Brain microvascular endothelial cell (primary cell): ENCODE measurements at places on chromosomes 16 and 17.

- DNase-seq: no peak
Measured at GRCh38 chr17:50020841-50021599, 26.0 kb upstream of the DLX3 start.

GRCh38 chr17:76260220-76260619 is 4.9 kb upstream of the UBALD2 start:
- DNase-seq: no peak

DNA sequence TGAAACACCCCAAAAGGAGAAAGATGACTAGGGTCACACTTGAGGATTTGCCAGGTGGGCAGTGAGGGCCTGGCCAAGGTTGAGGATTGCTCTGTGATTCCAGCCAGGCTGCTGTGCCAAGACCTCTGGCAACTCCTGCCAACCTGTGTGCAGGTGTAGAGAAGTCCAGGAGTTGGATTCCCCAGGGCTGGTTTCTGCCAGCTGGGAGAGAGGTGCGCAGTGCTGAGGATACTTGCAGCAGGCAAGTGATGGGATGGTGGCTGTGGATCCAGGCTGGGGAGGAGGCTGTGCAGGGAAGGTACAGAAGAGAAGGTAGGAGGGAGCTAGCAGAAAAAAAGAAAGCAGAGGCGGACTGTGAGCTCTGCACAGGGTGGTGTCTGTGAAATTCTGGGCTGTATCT is 6.6 kb downstream of the RIPOR1 start:
- DNase-seq: no peak

- no peak for DNase-seq
Measured at GRCh38 chr17:6815775-6816174, 15.8 kb downstream of the TEKT1 start.

DNA sequence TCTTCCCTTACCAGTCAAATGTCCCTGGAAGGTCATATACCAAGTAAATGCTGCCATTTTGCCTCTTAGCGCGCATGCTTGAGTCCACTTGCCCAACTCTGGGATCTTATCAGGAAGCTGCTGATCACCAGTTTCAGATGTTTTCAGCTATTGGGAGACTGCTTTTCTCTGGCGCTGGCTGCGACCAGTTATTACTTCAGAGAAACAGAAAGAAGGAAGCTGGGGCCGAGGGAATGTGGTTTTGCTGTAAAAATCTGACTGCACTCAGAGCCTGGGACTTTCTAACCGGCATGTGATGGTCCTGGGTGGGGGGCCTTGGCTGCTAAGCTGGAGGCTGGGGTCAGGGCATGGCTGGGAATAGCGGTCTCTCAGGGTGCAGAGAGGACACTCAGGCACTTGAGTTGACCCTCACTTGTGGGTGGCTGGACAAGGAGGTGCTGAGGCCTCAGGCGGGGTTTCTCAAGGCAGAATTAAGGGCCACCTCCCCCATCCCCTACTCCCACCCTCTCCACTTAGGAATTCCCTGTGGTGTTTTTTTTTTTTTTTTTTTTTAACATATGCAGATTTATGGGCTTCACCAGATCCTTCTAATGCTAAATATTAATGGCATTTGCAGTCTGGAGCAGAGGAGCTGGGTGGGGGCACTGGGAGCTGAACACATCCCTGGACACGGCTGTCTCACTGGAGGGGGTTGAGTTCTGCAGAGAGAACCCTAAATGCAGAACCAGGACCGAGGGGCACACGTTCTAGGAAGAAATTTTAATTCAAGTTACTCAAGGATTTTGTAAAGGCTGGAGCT is 145.8 kb downstream of the CYLD start:
- DNase-seq: no peak

DNA sequence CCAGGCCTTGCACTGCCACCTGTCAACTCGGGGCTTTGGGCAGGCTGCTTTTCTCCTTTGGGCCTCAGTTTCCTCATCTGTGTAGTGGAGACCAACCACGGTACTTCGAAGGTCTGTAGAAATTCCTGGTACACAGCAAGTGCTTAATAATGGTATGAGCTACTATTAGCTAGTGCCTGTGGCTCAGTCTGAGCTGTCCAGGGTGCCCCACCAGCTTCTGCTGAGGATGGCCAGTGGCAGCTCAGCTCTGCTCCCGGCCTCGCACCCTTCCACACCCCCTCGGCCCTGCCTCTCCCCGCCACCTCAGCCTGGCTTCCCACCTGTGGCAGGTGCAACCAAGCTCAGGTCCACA is 26.2 kb upstream of the PLCG2 start:
- DNase-seq: no peak

- DNase-seq: no peak
Measured at GRCh38 chr16:17318238-17318637, 152.5 kb downstream of the XYLT1 start.

DNA sequence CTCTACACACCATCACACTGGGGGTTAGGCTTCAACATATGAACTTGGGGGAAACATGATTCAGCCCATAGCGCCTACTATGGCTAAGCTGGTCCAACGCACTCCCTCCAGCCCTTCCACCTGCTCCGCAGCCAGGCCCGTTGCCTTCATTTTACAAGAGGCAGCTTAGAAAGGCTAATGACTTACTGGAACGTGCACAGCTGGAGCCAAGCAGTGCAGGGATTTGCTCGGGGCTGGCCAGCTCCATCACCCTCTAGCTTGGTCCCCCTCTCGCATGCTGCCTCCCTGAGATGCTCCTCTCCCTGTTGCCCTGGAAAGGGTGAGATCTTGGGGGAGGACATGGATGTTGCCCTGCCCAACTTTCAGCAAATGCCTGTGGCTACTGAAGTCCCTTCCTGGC is 2.8 kb upstream of the CACNG1 start:
- DNase-seq: no peak

DNA sequence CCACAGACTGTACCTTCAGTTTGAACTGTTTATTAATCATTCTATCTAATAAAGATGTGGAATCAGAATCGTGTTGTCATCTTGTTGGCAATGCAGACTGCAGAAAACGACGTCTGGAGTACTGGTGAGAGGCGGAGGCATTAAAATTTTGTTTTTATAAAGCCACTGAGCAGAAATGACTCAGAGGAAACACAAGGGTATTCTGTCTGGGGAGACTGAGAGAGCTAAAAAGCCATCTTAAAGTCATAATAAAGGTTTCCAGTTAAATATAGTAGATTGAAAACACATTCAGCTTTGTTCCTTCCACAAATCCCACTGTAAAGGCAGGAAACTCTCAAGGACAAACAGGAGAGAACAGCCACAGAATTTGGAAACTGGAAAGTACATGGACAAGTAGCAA is 74.2 kb downstream of the CPPED1 start:
- DNase-seq: peak; percentile 70

DNA sequence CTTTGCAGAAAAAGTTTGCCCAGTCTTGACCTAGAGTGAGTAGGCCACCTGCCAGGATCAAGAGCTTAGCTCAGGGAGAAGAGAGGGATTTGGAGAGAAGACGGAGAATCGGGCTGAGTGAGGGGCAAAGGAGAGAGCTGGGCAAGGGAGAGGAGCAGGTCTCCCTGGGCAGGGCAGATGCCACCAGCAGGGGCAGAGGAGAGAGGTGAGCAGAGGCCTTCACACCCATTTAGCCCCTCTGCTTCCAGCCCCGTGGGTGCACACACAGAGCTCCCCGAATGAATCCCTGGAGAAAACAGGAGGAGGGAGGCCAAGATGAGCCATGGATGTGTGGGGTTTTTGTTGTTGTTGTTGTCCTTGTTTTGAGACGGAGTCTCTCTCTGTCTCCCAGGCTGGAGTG is 29.2 kb downstream of the TBX4 start:
- no peak for DNase-seq

DNA sequence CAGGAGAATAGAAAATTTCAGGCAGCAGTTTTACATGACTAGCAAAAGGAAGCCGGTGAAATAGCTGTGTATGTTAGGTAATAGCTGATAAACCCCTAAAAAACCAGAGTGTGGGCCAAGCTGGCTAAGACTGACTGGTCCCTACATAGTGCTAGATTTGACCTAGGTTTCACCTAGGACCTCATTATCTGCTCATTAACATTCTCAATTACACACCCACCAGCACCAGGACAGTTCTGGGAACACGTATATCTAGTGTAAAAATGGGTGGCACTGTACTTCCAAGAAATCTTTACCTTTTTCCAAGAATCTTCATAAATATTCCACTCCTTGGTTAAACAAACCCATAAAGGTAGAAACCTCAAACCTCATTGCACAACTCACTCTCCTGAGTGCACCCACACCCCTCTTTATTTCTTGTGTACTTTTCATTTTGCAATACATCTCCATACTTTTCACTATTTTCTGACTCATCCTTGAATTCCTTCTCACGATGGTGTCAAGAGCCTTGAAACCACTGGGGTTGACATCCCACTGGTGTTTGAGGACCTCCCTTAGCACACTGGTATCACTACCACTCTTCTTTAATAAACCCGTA is 262.7 kb upstream of the KCNJ16 start:
- DNase-seq: no peak

DNA sequence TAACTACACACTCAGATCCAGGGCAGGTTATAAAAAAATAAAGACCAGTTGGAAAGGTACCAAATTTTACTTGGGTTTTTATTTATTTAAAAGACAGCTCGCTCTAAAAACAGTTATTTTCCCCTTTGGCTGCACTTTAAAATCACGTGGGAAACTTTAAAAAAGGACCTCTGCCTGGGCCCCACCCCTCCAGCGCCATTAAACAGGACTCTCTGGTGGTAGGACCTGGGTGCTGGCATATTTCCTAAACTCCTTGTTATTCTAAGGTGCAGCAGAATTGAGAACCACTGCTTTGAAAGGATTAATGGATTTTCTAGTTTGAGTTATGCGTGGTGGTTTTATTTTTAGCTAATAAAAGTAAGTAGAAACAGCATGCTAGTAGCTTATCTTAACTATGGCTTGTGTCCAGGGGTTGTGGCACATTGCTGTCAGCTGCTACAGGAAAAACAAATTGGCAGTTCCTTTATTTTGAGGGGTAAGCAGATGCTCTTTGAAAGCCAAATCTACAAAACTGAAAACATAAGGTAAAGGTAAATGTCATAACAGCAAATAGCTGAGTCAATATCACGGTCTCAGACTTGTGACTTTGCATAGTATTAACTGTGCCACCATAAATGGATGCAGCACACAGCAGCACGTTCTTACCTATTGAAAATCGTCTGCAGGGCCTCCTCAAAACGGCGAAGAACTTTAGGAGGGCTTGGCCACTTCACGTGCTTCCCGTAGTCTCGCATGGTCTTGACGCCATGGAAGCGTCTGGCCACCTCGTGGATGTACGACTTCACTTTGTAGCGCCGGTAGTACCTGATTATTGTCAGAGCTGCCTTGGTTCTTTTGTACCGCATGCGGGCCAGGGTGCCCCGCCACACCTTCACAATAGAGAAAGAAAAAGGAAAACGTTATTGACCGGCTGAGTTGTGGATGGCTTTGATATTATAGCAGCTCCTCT is 172.0 kb downstream of the CDK5R1 start:
- DNase-seq: no peak

DNA sequence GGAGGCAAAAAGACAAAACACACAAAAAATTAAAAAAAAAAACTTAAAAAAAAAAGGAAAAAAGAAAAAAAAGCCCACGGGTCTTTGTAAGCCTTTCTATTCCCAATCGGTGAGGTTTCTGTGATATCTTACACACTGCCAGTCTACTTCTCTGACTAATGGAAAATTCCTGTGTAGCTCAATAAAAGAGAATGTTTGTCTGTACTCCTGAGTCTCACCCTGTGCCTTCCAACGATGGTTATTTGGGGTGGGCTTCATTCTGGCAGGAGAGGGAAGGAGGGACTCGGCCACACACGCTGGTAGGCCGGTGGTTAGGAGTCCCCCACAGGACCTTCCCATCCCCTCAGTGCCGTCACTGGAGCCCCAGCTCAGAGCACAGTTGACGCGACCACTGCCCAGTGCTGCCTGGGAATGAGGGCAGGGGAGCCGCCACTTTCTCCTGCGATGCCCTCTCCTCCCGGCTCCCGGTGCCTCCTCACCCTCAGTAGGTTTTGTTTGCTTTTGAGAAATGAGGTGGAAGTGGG is 68.0 kb downstream of the AMFR start:
- DNase-seq: peak; percentile 14

- no peak for DNase-seq
Measured at GRCh38 chr16:24257958-24258357, 1.8 kb downstream of the CACNG3 start.

DNA sequence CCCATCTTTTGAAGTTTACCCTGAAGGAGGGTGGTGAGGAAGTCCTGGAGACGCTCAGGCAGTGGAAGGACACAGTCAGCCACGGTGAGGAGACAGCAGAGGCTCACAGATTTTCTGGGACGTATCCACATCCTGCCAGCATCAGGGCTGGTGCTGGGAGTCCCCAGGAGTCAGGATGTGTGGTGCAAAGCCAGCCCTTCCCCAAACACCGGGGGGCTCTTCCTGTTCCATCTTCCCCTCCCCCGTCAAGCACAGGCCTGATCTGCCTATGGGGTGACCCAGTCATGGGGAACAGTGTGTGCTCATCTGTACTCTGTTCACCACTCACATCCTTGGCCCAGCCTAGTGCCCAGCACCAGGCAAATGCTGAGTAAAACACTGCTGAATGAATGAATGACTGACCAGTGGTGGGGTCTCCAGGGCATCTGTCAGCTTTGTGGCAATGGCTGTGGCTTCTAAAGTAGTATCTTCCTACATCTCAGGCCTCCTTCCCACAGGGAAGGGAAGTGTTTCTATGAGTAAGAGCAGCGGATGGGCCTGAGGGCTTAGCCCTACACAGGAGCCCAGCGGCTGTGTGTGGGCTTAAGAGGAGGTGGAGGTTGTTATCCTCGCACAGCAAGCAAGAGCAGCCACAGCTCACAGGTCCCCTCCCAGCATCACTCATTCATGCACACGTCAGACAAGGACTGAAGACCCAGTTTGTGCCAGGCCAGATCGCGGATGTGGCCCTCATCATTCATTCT is 23.3 kb downstream of the NOS2 start:
- no peak for DNase-seq

DNA sequence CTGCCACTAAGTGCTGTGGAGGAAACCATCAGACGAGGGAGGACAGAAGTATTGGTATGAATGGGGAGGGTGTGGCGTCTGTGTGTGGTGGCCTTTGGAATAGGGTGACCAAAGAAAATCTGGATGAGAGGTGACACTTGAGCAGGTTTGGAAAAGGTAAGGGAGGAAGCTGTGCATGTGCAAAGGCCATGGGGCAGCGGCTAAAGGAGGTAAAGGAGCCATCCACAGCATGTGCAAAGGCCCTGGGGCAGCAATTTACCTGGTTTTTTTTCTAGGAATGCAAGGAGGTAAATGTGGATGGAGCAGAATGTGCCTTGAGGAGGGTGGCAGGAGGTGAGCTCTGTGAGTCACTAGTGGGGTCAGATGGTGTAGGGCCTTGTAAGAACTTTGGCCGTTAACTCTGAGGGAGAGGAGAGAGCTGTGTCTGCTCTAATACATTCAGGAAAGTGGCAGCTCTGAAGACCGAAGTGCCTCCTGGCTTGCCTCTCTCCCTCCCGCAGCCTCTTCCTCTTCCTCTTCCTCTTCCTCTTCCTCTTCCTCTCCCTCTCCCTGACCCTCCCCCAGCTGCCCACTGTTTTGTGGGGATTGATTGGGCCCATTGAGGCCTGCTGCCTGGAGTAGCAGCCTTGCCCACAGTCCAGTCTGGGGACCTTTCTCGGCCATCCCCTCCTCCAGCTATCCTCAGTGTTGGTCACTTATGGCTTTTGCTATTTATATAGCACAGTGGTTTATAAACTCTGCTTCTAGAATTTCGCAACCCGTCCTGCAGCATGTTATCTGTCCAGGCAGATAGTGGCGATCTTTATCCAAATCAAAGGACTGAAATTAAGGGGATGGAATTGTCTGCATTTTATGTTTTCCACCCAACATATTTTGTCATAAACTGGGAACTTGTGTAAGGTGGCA is 38.7 kb downstream of the CMIP start:
- no peak for DNase-seq
